ENCODE measurements at places on chromosomes 2 and 18.

GRCh38 chr18:78859686-78860085 is 119.9 kb upstream of the SALL3 start:
- peak; percentile 29 for DNase-seq

DNA sequence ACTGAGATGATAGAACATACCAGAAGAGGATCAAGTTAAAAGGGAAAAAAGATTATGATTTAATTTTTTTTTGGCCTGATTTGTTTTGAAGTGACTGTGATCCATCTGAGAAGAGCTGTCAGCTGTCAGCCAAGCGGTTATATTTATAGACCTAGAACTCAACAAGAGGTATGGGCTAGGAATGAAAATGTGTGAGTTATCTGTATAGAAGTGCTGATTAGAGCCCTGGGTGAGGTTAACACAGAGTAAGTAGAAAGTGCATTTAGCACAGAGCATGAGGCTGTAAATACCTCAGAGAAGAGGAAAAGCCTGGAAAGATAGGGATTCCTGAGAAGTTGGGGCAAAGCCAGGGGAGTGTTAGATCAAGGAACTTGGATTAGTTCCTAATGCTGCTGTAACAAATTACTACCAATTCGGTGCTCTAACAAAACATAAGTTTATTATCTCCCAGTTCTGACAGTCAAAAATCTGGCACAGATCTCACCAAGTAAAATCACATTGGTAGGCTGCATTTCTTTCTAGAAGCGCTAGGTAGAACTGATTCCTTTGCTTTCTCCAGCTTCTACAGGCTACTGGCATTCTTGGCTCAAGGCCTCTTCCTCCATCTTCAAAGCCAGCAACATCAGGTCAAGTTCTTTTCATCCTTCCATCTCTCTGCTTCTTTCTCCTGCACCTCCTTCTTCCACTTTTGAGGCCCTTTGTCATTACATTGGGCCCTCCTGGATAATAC is 197.4 kb upstream of the SPHKAP start:
- no peak for DNase-seq

DNA sequence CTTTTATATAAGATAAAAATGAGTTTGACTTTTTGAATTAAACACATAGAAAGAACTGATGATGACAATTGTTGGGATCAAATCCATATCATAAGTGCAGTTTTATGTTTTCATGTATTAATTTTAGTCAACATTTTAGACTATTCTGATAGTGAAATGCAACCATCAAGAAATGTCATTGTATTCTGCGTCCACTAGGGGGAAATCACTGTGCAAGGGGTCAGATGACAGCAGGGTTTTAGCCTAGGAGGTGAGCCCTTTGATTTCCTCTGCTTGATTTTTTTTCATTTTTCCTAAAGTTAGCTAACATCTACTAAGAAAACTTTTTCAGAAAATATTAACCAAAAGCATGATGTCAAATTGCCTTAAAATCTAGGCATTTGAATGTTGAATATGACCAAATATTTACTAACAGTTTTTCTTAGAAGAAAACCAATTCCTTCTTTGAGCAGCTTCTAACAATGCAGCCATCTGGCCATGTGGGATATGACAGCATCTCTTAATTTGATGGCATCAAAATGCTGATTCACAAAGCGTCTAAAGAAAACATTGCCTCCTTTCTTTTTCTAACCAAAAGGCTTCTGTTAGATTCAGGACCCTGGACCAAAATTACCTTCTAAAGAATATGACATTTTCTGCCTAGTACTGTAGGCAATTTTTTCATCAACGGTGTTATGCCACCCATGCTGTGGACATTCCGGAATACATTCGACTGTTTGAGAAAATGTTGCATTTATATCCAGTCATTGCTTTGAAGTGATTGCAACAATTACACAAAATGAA is 141.5 kb downstream of the SPHKAP start:
- peak; percentile 25 for DNase-seq

GRCh38 chr2:220185766-220186305 is 558.4 kb downstream of the SLC4A3 start:
- DNase-seq, result no peak

- no peak for DNase-seq
Measured at GRCh38 chr18:26960911-26961310, 95.4 kb upstream of the AQP4 start.

- DNase-seq, result no peak
Measured at GRCh38 chr2:151651274-151651673, 83.0 kb downstream of the NEB start.

GRCh38 chr18:48007955-48008701 is 77.7 kb upstream of the SMAD2 start:
- peak; percentile 81 for DNase-seq

DNA sequence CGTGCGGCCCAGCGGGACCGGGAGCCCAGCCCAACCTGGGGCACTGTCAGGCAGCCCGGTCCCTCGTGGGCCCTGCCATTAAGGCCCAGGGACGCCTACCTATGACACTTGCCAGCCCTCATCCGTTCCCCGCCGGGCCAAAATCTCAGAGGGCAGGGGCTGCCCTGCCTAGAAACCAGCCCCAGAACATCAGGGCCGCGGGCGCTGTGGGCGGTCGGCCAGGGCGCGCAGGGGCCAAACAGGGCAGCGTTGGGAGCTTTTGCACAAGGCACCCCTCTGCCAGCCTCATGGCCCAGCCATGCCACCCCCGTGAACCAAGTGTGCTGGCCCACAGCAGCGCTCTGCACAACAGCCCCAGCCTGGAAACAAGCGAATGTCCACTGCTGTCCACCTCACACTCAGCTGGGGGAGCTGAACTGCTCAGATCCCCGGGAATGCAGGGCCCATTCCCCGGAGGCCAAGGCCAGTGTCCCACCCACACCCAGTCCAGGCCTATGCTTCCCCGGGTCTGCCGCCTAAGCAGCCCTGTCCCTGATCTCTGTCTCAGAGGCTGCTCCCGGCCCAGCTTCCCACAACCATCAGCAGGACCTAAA is 3.5 kb upstream of the NEURL3 start:
- DNase-seq, result no peak

GRCh38 chr2:168660870-168661862 is 141.3 kb upstream of the NOSTRIN start:
- peak; percentile 84 for DNase-seq

DNA sequence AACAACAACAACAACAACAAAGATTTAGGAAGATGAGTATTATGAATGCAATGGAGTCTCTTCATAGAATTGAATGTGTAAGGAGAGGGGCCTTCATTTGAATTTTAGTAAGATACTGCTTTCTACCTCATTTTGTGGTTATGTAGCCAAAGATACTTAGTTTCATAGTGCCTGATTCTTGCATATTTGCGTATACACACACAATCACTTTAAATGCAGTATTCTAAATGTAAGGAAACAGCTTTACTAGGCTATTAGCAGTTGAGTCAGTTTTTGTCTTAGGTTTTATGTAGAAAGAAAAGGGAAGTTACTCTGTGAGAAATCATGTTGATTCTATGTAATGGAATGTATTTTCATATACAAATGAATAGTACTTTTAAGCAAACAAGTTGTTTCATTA is 80.5 kb downstream of the HAUS1 start:
- no peak for DNase-seq

GRCh38 chr2:61557381-61557780 is 19.2 kb upstream of the XPO1 start:
- no peak for DNase-seq

- DNase-seq, result no peak
Measured at GRCh38 chr18:11572201-11572600, 37.2 kb upstream of the SLC35G4 start.

- DNase-seq, result no peak
Measured at GRCh38 chr2:116582850-116583249, 1231.6 kb upstream of the DDX18 start.

- DNase-seq, result no peak
Measured at GRCh38 chr18:23861326-23861725, 153.2 kb upstream of the TTC39C start.

DNA sequence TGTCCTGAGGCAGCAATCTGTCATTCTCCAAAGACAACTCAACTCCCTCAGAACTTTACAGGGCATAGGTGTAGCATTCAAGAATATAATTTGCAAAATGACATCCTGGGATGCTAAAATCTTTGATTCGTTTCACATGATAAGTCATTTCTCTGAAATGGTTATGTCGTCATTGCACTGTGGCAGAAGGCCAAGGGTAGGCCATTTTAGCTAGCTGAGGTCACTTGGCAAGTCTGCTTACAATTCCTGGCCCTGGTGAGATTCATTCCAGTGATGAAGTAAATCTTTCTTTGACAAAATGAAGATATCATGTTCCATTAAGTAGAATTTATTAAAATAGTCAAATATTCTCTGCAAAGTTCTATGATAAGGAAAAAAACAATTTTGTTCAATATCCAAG is 1410.3 kb upstream of the LRRTM1 start:
- no peak for DNase-seq

GRCh38 chr18:74946646-74947375 is 262.1 kb downstream of the PTGR3 start:
- no peak for DNase-seq

GRCh38 chr2:126467367-126468054 is 188.4 kb upstream of the GYPC start:
- no peak for DNase-seq

- DNase-seq, result no peak
Measured at GRCh38 chr2:112829961-112830681, 6.5 kb downstream of the IL1B start.

GRCh38 chr2:20110876-20111275 is 59.4 kb upstream of the LAPTM4A start:
- DNase-seq, result no peak

GRCh38 chr18:9787712-9788111 is 79.6 kb downstream of the RAB31 start:
- no peak for DNase-seq

- DNase-seq, result no peak
Measured at GRCh38 chr2:229043681-229044080, 227.4 kb downstream of the PID1 start.

- no peak for DNase-seq
Measured at GRCh38 chr18:48891721-48892120, 59.0 kb downstream of the SMAD7 start.

DNA sequence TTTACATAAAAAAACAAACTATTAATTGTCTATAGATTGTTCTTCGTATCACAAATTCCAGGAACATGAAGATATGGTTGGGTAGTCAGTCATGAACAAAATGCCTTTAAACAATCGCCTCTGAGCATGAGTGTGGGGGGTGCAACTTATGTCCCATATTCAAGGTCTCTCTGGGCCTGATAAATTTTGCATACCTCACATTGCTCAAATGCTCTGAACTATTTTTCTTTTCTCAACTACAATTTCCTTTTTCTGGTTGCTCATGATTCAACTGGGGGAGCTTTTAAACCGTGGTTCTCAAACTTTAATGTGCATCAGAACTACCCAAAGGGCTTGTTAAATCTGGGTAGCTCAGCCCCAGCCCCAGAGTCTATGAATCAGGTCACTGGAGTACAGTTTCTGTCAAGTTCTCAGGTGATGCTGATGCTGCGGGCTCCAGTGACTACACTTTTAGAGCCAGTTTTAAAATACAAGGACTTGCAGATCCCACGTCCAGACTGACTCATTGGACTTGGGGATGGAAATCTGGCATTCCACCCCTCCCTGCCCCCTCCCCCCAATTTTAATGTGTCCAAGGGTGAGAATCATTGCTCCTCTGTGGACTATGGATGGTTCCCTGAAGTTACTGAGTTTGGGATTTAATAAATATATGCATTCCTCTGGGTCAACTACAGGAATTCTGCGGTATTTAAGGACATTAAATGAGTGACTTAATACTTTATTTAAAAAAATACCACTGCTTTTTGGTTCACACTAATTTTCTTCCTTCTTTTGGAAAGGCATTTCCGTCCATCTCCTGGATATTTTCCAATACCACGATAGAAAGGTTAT is 1.5 kb upstream of the GPD2 start:
- no peak for DNase-seq

GRCh38 chr2:140998577-140998976 is 1132.2 kb downstream of the LRP1B start:
- no peak for DNase-seq

- DNase-seq, result no peak
Measured at GRCh38 chr2:96565111-96565510, 28.6 kb downstream of the ARID5A start.

GRCh38 chr2:163690896-163691295 is 44.9 kb downstream of the FIGN start:
- DNase-seq, result no peak

- DNase-seq, result peak; percentile 98
Measured at GRCh38 chr2:5057891-5058351, 634.3 kb upstream of the SOX11 start.

DNA sequence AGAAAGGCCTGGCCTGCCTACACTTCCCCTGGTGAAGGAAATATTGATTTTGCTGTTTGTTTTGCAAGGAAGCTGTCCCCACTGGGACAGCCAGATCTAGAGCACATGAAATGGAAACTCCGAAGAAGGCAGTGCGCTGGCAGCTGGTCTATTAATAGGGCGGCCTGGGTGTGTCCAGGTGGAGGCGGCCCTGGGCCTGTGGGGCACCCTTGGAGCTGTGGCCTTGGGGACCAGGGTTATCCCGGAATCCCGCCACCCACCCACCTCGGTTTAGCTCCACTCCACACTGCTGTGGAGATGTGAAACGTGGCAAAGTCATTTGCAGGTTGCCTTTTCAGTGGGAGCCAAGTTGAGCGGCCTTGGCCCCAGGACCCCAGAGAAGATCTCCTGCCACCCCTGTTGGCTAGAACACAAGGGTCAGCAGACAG is 204.3 kb downstream of the KLHL29 start:
- no peak for DNase-seq

DNA sequence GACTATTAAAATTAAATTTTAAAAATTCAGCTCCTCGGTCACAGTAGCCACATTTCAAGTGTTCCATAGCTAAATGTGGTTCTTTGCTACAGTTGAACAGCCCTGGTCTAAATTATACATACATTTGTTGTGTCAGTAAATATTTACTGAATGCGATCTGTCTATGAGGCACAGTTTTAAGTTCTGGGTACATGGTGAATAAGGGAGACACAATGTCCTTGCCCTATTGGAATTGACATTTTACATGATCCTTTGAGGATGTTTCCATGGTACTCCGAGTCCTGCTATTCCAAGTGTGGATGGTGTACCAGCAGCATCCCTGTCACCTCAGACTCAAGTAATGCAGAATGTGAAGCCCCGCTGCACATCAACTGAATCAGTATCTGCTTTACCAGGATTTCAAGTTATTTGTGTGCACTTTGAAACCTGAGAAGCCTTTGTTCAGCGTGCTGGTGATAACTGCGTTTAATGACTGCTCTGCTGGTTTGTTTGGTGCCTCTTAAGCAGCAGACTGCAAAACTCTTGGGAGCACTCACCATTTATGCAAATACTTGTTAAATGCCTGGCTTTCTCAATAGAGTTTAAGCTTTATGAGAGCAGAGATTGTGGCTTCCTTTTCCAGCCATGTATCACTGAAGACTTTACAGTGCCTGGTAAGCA is 1.5 kb downstream of the GALNT1 start:
- DNase-seq, result peak; percentile 84

Data from NCI-H345 (cell line).